GM23338 (cell line): ENCODE measurements at places on chromosomes 3 and 15. TPM values are rescaled to one million over a fixed set of nuclear protein-coding genes. Genes with fewer than 3 reads are reported as not detected.

DNA sequence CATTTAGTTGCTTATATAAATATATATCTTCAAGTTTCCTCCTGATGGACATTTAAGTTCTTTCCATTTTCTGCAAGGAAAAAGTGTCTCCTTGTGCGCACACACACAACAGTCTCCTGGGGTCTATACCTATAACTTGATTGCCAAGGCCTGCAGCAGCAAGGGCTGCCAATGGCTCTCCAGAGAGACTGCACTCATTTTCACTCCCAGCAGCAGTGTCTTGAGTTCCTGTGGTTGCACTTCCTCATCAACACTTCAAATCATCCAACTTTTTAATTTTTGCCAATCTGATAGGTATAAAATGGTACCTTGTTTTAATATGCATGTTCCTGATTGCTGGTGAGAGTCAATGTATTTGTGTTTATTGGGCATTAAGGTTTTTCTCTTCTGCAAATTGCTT lies 23.1 kb downstream of the TNFAIP8L3 start:
- no peak overlapping the region for H3K27ac ChIP-seq
- no peaks in the 10 kb centered on the region for H3K36me3 ChIP-seq
- H3K27me3 ChIP-seq: no peaks in the 10 kb centered on the region
- DNase-seq: no peak
- H3K4me1 ChIP-seq: peaks cover 6% of the 10 kb centered on the region

GRCh38 chr3:14288833-14289451 lies 110.3 kb downstream of the LSM3 start:
- H3K4me3 ChIP-seq: no peak overlapping the region
- no peak for DNase-seq
- no peaks in the 10 kb centered on the region for H3K36me3 ChIP-seq
- H3K27me3 ChIP-seq: no peaks in the 10 kb centered on the region

DNA sequence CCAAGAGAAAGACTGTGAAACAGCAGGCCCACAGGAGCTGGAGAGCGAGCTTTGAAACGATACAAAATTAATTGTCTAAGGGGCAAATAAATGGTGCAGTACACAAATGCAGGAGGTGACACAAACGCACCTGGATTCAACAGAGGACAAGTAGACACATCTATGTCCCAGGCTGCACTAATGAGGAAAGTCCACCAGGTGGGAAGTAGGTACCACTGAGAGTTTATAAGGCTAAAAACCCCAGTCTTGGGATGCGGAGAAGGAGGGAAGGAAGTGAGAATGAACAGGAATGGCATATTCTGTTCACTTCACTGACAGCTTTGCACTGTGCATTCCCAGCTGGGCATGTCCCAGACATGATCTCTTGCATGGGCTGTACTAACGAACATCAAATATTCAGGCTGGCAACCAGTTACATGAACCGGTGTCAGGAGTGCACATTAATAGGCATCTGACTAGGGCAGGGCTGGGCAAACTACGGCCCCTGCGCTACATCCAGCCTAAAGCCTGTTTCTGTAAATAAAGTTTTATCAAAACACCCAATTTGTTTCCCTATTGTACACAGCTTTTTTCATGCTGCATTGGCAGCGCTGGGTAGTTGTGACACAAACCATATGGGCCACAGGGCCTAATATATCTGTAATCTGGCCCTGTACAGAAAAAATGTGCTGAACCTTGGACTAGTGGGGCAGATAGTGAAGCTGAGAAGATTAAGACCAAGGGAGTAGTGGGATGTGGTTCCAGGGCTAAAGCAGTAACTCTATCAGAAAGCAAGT lies 107.0 kb downstream of the IGF2BP2 start:
- no peak for DNase-seq
- H3K27ac ChIP-seq: peak overlapping the region; percentile 97
- no peak overlapping the region for H3K4me3 ChIP-seq
- H3K4me1 ChIP-seq: peaks cover 56% of the 10 kb centered on the region
- no peaks in the 10 kb centered on the region for H3K36me3 ChIP-seq

DNA sequence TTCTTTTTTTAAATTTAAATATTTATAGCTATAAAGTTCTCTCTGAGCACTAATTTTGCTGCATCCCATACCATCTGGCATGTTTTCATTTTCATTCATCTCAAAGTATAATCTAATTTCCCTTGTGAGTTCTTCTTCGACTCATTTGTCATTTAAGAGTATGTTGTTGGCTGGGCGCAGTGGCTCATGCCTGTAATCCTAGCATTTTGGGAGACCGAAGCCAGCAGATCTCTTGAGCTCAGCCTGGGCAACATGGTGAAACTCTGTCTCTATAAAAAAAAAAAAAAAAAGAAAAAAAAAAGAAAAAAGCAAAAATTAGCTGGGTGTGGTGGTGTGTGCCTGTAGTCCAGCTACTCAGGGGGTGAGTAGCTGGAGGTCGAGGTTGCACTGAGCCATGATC lies 34.8 kb downstream of the MAP1A start:
- H3K36me3 ChIP-seq: no peaks in the 10 kb centered on the region
- no peak for DNase-seq
- H3K27ac ChIP-seq: no peak overlapping the region
- H3K27me3 ChIP-seq: no peaks in the 10 kb centered on the region
- no peaks in the 10 kb centered on the region for H3K4me1 ChIP-seq
- no peak overlapping the region for H3K4me3 ChIP-seq

DNA sequence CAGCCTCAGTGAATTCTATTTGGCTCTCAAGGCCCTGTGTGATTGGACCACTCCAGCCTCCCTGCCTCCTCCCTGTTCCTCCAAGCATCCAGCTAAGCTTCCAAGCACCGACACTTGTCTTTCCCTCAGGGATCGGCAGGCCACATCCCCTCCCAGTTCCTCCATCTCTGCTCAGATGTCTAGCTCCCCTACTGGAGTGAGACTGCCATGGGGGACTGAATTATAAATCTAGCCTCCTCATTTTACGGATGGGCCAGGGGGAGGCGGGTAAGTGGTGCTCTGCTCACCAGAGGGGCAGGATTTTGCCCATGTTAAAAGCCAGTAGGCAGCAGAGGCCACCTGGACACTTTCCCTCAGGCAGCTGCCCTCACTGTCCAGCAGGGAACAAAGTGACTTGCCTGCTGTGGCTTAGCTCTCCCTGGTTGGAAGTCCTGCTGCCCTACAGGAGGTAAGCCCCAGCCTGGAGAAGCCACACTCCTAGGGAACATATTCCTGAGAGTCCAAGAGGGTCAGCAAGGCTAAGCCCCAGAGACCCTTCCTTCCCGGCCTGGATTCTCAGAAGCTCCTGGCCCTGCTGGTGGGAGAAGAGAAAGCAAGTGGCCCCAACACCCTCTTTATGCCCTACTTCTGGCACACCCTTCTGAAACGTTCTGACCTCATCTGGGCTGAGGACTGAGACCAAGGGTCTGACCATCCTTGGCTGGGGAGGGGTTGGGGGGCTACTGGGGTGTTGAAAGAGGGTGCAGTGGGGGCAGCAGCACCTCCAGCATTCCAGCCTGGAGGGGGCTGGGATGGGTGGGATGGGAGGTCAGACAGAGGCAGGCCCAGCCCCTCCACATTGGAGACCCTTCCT lies 9.1 kb upstream of the HHATL start:
- no peaks in the 10 kb centered on the region for H3K4me1 ChIP-seq
- H3K27me3 ChIP-seq: no peaks in the 10 kb centered on the region
- peak; percentile 30 for DNase-seq
- no peak overlapping the region for H3K27ac ChIP-seq

DNA sequence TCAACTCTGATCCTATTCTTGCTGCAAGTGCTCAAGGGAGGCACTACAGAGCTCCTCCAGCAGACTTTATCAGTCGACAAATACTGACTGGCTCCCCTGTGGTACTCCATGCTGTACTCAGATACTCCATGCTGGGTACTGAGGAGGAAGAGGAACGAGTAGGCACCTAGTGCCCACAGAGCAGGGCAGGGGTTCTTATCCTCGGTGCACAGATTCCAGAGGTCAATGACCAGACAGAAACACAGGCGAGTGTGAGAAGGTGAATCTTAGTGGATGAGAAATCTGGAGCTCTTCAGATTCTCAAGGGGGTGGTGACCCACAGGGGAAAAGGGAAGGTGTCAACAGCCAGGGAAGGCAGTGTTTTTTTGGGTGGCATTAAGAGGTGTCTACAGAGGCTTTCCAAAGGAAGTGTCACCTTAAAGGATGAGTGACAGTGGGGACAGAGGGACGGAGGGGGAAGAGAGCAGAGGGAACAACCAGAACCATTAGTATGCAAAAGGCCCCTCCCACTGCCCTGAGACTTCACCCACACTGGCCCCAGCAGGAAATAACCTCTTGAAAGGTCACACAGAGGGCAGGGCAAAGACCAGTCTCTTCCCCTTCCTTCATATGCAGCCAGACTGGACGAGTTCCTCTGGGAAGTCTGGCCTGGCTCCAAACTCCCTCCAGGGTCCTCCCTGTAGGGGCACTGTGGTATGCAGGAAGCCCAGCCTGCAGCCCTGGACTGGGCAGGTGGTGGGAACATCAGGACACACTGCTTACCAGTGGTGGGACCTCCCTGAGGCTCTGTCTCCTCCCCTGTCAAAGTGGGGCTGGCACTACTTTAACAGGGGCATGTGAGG lies 27.5 kb downstream of the CCDC12 start:
- peaks cover 16% of the 10 kb centered on the region for H3K4me1 ChIP-seq
- H3K4me3 ChIP-seq: no peak overlapping the region
- DNase-seq: peak; percentile 41
- H3K36me3 ChIP-seq: no peaks in the 10 kb centered on the region
- H3K27ac ChIP-seq: no peak overlapping the region

GRCh38 chr3:138136201-138136600 lies 4.0 kb upstream of the A4GNT start:
- no peak overlapping the region for H3K4me3 ChIP-seq
- no peaks in the 10 kb centered on the region for H3K36me3 ChIP-seq
- H3K27me3 ChIP-seq: no peaks in the 10 kb centered on the region
- H3K27ac ChIP-seq: no peak overlapping the region
- DNase-seq: no peak

- no peaks in the 10 kb centered on the region for H3K27me3 ChIP-seq
- H3K4me3 ChIP-seq: no peak overlapping the region
- H3K4me1 ChIP-seq: no peaks in the 10 kb centered on the region
- H3K36me3 ChIP-seq: no peaks in the 10 kb centered on the region
- no peak for DNase-seq
These were observed 34.2 kb upstream of the RAP2B start for GRCh38 chr3:153127788-153128187.

- no peak for DNase-seq
- no peaks in the 10 kb centered on the region for H3K27me3 ChIP-seq
- no peaks in the 10 kb centered on the region for H3K36me3 ChIP-seq
- peaks cover 17% of the 10 kb centered on the region for H3K4me1 ChIP-seq
- no peak overlapping the region for H3K4me3 ChIP-seq
These were observed 453.1 kb downstream of the IL5RA start for GRCh38 chr3:2656806-2657777.

- no peak overlapping the region for H3K27ac ChIP-seq
- no peaks in the 10 kb centered on the region for H3K27me3 ChIP-seq
- peaks cover 37% of the 10 kb centered on the region for H3K4me1 ChIP-seq
- H3K36me3 ChIP-seq: no peaks in the 10 kb centered on the region
These were observed 67.9 kb upstream of the HEG1 start for GRCh38 chr3:125123451-125124305.

DNA sequence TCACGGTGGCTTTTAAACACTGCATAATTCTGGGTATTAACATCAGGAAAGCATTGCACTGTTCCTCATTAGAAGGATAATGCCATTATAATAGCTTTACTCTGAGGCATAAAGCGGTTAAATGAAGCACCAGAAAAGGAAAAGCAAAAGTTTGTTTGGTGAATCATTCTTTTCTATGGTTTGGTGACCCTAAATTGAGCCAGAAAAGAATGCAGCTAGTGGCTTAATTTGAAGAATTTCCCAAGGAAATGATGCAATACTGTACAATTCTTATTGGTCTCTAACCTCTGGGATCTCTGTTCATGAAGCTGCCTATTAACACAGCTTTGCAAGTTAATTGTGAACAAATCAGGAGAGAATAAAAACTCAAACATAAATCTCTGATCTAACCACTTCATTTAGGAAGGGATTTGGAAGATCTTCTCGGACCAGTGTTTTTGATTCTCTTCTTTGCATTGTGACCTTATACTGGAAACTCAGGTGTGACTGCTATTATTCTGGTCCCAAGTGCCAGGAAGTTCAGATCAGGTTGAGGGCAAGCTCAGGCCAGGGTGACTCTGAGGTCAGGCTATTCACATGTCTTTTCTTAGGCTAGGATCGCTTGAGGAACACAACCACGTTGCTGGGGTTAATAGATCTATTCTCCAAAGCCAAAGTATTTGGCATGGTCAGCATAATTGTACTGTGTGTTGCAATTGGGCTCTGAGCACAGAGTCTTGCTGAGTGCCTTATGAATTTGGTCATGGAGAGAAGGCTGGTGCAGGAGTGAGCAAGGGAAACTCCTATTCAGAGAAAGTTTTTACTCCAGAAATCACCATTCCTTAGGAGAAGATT lies 11.3 kb upstream of the DLG1 start:
- no peak overlapping the region for H3K4me3 ChIP-seq
- no peak overlapping the region for H3K27ac ChIP-seq
- DNase-seq: peak; percentile 17
- peaks cover 18% of the 10 kb centered on the region for H3K4me1 ChIP-seq
- H3K27me3 ChIP-seq: no peaks in the 10 kb centered on the region

- no peaks in the 10 kb centered on the region for H3K27me3 ChIP-seq
- H3K27ac ChIP-seq: no peak overlapping the region
- no peaks in the 10 kb centered on the region for H3K36me3 ChIP-seq
- peaks cover 13% of the 10 kb centered on the region for H3K4me1 ChIP-seq
These were observed 17.9 kb downstream of the ABHD2 start for GRCh38 chr15:89106200-89106599.

DNA sequence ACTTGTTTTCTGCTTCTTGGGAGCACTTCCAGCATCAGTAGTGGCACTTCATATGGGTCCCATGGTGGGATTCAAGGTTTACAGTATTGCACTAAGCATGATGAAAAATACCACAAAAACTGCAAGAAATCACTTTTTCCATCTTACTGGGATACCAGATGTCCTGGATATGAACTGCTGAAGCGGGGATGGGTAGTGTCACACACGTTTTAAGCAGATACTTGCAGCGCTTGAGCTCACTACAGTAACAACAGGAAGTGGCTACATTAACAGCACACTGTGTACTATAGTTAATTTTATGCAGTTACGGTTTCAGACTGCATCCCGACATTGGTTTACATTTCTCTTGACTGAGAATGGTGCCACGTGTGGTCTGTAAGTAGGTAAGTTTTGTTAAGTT lies 3.5 kb upstream of the ISG20 start:
- H3K4me3 ChIP-seq: no peak overlapping the region
- H3K4me1 ChIP-seq: peaks cover 31% of the 10 kb centered on the region
- no peaks in the 10 kb centered on the region for H3K27me3 ChIP-seq
- no peak for DNase-seq

- H3K36me3 ChIP-seq: no peaks in the 10 kb centered on the region
- H3K4me1 ChIP-seq: peaks cover 17% of the 10 kb centered on the region
- no peak overlapping the region for H3K4me3 ChIP-seq
- H3K27me3 ChIP-seq: no peaks in the 10 kb centered on the region
- no peak for DNase-seq
These were observed 341.1 kb upstream of the NR2F2 start for GRCh38 chr15:95989392-95989791.

The BFSP2 gene
- not detected in 2 replicates for total RNA-seq

The DNAJA4 gene
- 10.3 and 12.5 TPM in 2 replicates for total RNA-seq
